ENCODE measurements at places on chromosomes 3 and 15. TPM values are rescaled to one million over a fixed set of nuclear protein-coding genes. Genes with fewer than 3 reads are reported as not detected.

GRCh38 chr15:47334805-47335535 lies 382.3 kb upstream of the SEMA6D start:
- no peak for DNase-seq

DNA sequence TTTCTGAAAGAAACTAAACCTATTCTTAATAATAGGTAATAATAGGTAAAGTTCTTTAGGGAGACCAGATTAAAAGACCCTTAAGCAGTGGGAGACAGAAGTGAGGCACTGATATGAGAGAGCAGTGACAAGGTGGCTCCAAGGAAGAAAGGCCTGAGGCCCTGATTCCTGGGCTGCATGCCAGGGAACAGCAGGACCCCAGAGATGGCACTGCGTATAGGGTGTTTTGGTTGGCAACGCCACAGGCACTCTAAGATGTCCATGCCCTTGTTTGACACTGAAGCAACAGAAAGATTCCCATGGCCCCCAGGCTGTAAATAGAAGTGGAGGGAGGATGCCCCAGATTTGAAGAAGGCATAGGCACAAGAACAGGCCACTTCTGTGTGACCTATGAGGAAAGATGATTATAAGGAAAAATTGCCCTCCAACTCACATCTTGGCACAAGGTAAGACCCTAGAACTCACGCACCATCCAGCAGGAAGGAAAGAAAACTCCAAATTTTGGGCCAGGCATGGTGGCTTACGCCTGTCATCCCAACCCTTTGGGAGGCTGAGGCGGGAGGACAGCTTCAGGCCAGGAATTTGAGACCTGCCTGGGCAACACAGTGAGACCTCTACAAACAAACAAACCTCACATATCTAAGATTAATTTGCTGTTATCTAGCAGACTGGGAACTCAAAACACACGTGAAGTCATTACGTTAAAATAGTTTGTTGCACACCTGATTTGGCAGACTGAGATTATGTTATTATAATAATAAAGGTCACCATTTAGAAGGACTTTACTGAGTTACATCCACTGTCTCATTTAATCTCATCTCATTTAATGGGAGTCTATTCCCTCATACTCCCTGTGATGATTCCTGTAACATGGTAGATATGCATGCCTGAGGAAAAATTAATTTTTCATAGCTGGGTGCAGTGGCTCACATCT lies 10.5 kb upstream of the BLM start:
- peak; percentile 44 for DNase-seq

DNA sequence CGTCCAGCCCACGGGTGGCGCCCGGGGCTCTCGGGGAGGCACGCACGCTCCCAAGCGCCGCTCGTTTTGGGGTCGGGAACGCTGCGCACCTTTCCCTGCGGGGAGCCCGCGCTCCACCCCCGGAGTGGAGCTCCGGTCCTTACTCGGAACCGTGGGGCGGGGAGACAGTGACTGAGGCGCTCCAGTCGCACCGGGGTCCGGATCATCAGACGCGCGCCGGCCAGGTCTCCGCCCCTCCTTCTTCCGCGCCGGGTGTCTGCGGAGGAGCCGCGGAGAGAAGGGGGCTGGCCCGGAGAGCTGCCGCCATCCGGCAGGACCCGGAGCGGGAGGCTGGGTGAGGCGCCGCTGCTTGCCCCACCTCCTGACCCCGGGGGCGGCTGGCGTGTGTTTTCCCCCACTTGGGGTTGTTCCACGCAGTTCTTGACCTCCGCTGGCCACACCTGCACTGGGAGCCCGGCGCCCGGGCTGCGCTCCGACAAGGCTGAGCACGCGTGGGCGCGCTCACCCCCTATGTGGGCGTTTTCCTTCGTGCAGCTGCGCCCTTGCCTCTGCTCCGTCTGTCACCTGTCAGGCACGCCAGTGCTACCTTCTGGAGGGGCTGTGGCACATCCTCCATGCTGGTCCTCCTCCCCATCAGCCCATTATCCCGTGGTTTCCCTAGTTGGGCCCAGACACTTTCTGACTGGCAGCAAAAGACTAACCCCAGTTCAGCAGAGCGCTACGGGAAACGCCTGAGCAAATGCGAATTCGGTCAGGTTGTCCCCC lies at the start of gene MCF2L2:
MCF2L2 (minus strand) TSS at position 173 of the 765 bp plus-strand sequence. CDS start 642 bp downstream, outside the sequence.
- DNase-seq: peak; percentile 55

- DNase-seq: no peak
Measured at GRCh38 chr15:26007151-26007550, 144.0 kb upstream of the ATP10A start.

DNA sequence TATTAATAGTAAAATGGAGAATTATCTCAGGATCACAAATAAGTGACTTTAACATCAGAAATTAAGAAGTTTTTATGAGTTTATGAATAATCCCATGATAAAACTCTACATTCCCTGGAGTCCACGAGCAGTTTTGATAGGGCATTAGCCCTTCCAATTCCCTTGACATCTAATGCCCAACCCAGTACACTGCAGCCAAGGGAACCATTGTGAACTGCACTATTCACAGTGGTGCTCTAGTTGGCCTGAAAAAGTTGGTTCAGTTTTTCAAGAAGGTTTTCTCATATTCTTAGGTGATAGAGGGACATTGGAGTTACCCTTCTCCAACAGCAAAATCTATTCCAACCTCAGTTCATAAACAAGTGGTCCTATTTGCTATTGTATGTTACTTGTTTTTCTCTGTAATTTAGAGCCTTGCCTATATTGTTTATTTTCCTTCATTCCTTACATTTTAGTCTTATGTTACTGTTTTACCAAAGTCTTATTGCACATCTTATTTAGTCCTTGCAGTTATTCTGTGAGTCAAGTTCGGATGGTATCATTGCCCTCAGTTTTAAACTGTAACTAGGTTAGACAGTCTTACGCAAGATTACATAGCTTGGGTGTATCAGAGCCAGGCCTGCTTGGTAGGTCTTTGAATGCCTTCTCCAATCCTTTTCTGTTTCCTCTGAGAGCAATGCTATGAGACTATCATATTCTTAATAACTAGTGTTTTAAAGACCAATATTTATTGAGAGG lies 57.9 kb upstream of the SAMMSON start:
- DNase-seq: no peak

- DNase-seq: no peak
Measured at GRCh38 chr3:46209746-46210470, 1.8 kb upstream of the CCR1 start.

- DNase-seq: no peak
Measured at GRCh38 chr3:22920006-22920405, 283.1 kb upstream of the UBE2E2 start.

DNA sequence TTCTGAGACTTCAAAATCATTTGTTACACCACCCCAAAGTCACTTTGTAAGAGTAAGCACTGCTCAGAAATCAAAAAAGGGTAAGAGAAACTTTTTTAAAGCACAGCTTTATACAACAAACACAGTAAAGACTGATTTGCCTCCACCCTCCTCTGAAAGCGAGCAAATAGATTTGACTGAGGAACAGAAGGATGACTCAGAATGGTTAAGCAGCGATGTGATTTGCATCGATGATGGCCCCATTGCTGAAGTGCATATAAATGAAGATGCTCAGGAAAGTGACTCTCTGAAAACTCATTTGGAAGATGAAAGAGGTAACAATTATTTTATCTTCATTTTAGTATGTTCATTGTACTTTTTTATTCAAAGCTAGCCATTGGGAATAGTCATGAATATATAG lies 32.6 kb downstream of the BLM start:
- no peak for DNase-seq

GRCh38 chr3:124700880-124701684 lies 29.2 kb upstream of the UMPS start:
- DNase-seq: peak; percentile 22

GRCh38 chr3:193095366-193095765 lies 145.7 kb upstream of the PLAAT1 start:
- DNase-seq: no peak

GRCh38 chr3:118682921-118683320 lies 351.7 kb downstream of the IGSF11 start:
- no peak for DNase-seq

DNA sequence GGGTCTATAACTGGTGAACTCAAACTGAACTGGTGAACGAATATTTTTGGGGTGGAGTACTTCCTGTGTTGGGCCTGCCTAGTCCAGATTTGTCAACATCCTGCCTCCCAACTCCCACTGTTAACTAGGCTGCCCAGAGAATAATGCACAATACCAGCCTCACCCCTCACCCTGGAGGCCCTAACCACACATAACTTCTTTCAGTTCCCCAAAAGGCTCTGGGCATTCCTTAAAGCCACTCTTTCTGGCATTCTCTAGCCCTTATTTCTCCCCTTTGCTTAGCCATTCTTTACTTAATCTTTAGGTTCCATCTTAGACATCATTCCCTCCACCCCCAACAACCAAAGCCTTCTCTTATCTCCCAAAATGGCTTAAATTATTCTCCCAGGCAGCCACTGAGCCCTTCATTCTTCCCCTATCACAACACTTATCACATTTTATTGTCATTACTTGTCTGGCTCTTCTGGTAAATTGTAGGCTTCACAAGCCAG lies 9.1 kb upstream of the SEC11A start:
- DNase-seq: peak; percentile 32

GRCh38 chr15:71813723-71814470 lies 3.5 kb downstream of the NR2E3 start:
- no peak for DNase-seq

DNA sequence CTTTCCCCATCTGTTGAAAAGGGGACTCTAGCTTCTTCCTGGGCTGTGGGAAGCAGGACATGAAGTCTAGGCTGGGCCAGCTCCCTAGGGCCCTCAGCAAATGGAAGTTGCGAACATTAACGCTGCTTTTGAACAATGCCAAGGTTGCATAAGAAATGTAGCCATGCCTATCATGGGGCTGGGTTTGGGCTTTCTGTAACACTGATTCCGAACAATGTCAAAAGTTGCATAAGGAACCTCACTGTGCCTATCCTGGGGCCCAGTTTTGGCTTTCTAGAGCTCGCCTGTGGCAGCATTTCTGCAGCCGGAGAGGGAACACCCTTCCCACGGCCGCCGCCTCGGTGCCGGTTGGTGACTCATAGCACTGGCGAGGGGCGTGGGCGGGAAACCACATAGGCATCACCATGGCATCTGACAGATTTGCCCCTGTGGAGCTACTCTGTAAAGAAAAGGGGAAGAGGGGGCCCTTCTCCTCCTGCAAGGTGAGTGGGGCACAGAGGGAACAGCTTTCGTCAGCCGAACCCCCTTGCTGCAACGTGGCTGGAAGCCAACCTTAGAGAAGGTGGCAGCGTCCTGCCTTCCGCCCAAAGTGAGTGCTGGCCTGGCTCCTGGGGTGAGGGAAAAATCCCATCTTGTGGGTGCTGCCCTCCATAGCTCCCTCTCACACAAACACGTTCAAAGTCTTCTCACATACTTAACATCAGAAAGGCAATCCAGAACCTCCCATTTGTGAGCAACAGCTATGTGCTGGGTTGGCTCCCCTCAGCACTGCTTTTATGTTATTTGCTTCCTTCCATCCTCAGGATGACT lies 46.6 kb upstream of the ATP2B2 start:
- peak; percentile 10 for DNase-seq

DNA sequence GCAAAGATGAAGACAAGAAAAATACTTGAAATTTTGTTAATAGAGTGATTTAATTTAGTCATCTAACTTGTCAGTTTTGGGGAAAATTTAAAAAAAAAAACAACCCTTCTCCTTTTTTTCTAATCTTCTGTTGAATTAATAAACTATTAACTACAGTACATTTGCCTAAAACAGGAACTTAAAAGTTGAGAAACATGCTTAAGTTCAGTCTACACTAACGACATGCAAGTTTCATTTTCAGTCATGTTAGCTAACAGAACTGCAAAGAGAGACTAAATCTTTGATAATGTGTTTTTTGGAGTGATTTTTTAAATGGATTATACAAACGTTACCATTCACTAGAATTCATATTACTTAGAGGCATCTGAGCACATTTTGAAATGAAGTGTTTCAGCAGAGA lies 71.9 kb upstream of the MBNL1 start:
- no peak for DNase-seq

DNA sequence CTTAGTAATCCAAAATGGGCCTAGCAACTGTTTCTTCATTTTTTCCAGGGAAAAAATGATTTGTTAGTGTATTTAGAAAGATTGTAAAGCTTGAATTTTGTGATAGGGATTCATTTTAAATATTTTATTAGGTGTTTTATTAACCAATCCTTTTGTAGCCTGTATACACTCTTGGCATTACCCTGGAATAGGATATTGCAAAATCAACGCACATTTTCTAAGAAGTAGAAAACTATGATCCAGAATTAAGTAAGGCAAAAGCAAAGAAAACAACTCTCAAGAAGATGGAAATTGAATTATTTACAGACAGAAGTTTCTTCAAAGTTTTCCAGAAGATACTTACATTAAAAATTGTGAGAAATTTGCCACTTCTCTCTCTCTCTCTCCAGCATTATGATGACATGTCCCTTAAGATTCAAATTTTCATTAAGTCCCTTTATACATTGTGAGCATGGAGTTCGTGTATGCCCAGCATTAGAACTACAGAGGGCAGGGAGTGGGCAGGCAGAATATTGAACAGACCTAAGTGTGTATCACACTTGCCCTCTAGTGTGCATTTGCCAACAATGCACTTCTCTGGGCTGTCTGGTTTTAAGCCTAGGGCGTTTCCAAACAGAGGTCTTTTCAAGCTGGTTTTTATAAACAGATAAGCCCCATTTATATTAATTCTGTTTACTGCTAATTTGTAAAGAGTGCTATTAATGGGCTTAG lies 28.5 kb upstream of the CMSS1 start:
- DNase-seq: peak; percentile 80

DNA sequence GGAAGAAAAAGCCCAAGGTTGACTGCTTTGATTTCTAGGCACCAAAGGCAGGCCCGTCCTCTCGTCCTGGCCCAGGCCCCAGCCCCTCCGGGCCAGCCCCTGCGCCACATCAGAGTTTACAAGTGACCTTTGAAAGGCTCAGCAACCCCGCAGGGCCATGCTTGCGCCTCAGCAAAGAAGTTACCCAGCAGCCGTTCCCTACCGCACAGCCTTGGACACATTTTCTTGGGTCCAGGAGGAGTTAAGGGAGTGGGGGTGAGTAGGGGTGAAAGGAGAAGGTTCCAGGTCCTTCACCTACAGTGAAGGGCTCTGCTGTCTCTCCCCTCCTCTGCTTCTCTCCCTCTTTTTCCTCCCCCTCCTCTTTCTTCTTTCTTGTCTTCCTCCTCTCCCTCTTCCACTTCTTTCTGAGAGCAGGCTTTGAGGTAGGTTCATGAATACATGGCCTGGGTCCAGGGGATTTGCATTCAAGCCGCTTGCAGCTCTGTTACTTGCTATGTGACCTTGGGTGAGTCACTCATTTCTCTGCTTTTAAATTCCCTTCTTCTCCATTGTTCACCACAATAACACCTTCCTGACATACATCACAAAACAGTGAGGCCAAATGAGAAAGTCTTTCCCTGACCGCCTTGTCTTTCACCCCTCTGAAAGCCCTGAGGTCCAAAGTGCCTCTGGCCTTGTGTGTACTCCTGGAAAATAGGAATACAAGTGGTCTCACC lies 223.3 kb upstream of the TPRG1 start:
- DNase-seq: peak; percentile 9

DLL4 gene
- total RNA-seq: 0.56 TPM

C2CD4A gene
- not detected for total RNA-seq

PLA2G4D gene
- total RNA-seq: not detected

PDHB gene
- 90.4 TPM for total RNA-seq

EXOSC7 gene
- total RNA-seq: 53.7 TPM

LSG1 gene
- total RNA-seq: 75.5 TPM

COLQ gene
- total RNA-seq: not detected

SPINK8 gene
- total RNA-seq: not detected

P3H2 gene
- 18.1 TPM for total RNA-seq
